Activated gamma-delta T cell treated with anti-CD3 and anti-CD28 coated beads, Interleukin-2, amount 50 U/mL, for 16 hours (primary cell): ENCODE measurements at places on chromosomes 2 and 18.
A peak's percentile ranks its signal among the peaks of the same experiment; 100 is the strongest.

DNA sequence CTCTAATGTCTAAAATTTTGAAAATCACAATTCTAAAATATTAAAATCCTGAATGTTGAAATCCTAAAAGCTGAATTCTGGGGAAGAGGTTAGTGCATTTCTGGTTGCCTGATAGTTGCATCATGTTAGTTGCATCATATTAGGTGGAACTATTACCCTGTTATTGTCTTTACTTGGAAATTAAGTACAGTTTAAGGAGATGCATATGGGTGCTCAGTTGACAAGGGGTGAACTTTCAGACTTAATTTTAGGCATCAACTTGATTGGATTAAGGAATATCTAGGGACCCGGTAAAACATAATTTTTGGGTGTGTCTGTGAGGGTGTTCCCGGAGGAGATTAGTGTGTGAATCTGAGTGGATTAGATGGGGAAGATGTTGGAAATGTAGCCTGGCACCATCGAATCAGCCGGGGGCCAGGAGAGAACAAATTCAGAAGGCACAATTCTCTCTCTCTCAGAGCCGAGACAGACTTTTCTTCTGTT lies 409.8 kb downstream of the PLCL1 start:
- no peak for DNase-seq

GRCh38 chr2:55901322-55901721 lies 22.3 kb downstream of the EFEMP1 start:
- DNase-seq: no peak

- DNase-seq: no peak
Observed at GRCh38 chr2:231593666-231594065, 1.0 kb downstream of the TEX44 start.

DNA sequence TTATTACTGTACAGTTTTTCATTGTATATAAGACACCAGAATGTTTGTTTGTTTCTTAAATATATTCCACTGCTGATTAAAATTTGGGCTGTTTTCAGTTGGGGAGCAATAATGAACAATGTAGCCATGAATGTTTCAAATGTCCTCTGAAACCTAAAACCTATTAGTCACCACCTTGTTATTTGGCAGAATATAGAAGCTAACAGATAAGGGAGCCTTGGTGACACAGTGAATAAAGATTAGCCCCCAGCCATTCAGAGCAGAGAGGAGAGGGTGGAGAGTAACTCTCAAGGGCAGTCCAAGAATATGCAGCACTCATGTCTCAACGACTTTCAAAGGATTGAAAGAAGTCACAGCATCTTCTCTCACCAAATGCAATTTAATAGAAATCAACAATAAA lies 43.1 kb upstream of the ATP8B1 start:
- DNase-seq: no peak

GRCh38 chr2:156486147-156486546 lies 50.0 kb downstream of the GPD2 start:
- DNase-seq: no peak

GRCh38 chr2:147250652-147251356 lies 594.0 kb upstream of the ACVR2A start:
- no peak for DNase-seq

- no peak for DNase-seq
Observed at GRCh38 chr2:105883911-105884694, 139.4 kb downstream of the NCK2 start.

DNA sequence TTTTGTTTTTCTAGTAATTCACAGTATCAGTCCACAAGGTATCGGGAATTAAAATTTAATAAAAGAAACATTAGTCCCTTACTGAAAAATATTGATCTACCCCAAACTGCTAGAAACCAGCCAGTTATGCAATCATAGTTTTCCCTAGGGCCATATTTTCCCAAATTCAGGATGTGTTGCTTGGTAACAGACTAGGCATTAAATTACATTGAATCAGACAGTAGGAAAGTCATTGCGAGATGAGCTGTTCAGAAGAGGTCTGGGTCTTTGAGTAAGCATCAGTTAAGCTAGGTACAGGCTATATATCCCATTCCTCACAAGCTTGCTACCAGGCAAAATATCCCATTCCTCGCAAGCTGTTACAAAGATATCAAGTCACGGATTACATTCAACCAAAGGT lies 123.0 kb upstream of the CCDC150 start:
- DNase-seq: no peak

DNA sequence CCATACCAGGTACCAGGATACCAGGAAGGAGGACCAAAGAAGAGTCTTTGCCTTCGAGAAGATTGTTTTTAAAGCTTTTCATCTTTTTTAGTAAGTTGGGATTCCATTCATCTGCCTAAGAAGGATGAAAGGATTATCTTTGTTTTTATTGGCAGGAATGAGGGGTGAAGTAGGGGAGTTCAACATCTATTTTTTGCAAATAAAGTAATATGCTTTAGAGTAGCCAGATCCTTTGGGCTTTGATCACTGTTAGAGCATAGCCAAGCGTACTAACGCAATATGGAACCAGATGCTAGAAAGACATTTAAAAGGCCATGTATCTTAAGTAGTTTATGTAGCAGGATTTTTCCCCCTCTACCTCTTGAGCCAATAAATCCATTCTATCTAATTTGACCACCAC lies 133.0 kb downstream of the PRPF40A start:
- DNase-seq: no peak

GRCh38 chr18:76450452-76451395 lies 44.3 kb downstream of the ZNF516 start:
- no peak for DNase-seq

DNA sequence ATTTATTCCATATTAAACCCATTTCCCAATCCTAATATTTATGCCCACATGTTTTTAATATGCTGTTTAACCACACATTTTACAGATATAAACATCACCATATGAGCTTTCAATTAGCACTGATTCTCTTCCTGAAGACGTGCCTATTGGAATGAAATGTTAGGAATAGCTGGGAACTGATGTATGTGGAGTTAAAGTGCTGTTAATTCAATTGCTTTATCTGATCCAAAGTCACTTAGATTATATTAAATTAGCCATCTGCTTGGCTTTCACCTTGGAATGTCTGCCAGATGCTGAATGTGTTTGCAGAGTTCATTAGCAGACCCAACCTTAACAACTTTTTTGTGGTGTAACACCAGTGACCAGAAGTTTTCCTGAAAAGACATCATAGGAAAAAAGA lies 942.9 kb upstream of the KLHL29 start:
- DNase-seq: no peak

DNA sequence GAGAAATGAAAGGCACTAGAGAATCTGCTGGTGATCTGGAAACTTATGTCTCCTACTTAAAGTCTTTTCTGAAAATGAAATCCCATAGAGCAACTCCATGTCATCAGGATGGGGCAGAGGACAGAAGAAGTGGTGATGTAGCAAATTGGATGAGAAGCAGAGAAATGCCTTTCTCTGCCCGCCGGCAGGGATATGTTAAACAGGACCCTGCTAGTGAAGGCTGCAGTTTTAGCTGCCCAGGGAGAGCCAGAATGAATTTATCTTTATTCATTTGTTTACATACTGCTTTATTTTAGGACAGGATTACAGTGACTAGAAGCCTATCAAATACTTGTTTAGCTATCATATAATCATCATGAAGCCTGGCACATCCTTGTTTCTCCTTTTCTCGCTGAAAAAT lies 247.0 kb downstream of the DOK6 start:
- DNase-seq: no peak

GRCh38 chr2:217886720-217887309 lies 116.0 kb downstream of the TNS1 start:
- peak; percentile 31 for DNase-seq

- DNase-seq: no peak
Observed at GRCh38 chr18:73766910-73767515, 380.6 kb downstream of the FBXO15 start.

DNA sequence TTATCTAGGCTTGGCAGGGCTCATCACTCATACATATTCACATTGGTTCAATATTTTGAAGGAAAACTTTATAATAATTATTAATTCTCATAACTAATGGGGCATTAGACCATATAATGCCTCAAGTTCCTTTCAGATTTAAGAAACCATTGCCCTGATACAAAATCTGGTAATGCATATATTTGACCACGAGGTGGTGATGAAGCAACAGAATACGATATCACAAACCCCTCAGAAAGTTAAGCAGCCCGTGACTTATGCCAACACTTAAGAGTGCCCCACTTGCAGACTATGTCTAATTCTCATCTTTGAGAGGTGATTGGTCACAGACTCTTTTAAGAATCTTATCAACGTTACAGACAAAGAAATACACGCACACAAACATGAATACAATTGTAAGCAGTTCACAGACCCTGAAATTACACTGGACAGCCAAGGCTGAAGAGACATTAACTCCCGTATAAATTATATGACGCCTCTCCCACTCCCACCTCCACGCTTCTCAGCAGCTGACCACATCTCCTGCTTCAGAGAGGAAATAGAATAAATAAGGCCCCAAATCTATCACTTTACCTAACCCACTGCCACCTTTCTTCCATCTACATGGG lies 20.7 kb upstream of the DNAH6 start:
- peak; percentile 13 for DNase-seq

DNA sequence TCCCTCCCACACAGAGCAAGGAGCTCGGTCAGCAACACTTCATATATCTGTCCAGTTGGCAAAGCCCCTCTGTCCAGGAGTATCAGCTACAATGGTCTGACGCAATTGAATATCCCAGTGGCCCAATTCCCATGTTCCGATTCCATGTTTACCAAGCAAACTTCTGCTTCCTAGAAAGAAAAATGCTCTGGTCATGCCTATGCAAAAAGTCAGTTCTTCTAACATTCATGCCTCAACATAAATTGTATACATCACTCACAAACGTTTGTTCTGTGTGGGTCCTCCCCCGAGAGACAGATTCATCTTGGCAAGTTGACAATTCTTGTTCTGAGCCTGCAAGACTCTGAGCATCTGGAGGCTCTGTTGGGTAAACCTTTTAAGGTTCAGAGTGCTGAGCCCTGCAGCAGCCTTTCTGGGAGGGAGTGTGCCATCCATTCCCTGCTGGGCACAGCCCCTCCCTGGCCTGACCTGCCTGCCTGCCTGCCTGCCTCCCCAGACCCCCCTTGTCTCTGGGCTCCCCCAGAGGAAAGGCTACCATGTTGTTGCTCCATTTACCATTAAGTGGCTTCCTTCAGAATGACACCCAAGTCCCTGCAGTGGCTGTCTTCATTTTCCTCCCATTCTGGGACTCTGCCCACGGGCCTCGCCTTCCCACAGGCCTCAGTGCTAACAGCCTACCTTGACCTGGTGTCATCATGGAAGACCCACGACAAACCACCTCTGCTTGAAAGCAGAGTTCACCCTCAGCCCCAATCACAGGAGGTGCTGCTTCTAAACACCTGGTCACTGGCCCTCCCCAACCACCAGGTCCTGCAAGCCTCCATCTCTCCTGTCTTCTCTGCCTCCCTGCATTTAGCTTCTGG lies 37.6 kb upstream of the TAF1B start:
- no peak for DNase-seq
